Jurkat, Clone E6-1 (cell line): ENCODE measurements at places on chromosomes 7 and 10.

GRCh38 chr10:97078261-97078937 lies 107.4 kb downstream of the SLIT1 start:
- peak; percentile 68 for DNase-seq

DNA sequence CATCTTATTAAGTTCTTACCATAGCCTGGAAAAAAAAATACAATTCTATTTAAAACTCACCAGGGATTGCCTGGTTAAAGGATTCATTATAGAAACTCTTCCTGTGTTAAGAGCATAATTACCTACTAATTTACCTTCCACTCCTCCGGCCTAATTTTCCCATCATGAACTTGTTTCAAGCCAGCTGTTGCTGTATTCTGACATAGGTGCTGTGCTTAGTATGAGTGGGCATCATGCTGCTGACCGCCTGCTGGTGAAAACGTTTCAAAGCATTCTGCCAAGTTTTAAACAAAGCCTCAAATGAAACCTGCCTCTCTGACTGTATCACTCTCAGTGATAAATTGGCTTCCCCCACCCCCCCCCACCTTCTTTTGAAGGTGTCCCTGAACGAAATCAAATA lies 47.8 kb upstream of the KCNMA1 start:
- DNase-seq, result no peak

DNA sequence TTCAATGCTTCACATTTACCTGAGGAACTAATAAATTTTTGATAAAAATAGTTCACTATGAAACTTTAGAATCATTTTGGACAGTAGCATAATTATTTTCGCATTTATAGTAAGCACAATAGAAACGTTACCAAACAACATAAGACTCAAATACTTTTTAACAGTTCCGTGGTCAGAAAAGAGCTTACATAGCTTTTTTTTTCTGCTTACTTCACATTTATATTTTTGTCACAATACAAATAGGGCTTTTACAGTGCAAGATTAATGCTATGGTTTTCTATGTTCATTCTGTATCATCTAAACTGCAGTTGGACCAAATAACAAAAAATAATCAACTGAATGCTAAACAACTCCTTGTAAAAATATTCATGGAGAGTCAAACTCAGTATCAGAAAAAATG lies 26.5 kb upstream of the RHOBTB1 start:
- DNase-seq, result no peak

DNA sequence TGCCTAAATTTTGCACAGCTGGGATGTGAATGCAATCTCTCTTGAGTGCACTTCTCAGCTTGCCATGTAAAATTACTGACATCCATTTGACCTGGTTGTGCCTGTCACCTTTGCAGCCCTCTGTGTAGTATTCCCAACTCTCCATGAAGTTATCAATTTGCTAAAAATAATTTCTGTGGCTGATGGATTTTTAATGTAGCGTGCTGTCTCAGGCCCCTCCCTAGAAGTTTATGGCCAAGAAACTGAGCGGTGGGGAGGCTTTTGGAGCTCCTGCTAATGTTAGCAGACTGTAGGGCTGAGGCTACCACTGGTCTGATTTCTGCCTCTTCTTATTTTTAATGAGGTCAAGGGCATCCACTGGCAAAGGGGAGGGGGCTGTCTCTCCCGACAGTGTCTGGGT lies 577.0 kb upstream of the DPP6 start:
- no peak for DNase-seq
